Activated gamma-delta T cell treated with Interleukin-2 at 50 U/mL for 16 hours (primary cell): ENCODE measurements at places on chromosomes 4 and X.

DNA sequence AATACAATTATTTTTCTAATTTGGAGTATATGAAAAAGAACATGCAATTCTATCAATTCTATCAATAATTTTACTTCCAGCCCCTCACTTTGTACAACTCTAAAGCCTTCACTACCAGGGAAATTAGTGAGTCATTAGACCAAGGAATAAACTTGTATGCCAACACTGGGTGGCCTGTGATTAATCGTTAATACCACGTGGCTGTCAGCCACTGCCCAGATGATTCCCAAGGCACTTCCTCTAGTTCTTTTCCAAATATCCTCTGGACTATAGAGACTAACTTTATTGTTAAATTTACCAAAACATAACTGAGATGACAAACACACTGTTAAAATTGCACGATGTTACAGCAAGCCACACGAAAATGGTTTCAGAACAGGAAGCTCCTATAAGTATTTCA is 45.7 kb downstream of the MID1 start:
- no peak for DNase-seq

DNA sequence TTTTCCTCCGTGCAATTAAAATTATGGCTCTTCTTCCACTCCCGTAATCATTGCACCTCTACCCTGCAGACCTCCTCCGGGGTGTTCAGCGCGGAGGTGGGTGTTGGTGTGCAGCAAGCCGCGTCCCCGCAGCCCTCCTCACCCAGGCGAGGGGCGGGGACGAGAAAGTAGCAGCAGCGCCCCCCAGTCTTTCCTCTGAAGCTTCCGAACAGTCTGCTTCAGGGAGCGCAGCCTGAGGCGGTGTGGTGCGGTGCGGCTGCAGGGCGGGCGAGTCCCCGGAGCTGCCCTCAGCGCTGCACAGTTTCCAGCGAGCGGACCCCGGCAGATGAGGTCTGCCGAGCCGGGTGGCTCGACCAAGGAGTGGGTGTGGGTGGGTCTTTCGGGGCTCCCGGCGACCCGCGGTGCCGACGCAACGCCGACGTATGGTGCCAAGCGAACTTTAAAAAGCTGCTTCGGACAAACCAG is at the start of gene FRAS1:
Gene FRAS1, plus strand, starts transcription at position 189 of the 465 bp plus-strand sequence. CDS start 687 bp downstream, outside the sequence.
- peak; percentile 9 for DNase-seq

GRCh38 chr4:148224476-148224875 is 217.7 kb downstream of the NR3C2 start:
- no peak for DNase-seq

DNA sequence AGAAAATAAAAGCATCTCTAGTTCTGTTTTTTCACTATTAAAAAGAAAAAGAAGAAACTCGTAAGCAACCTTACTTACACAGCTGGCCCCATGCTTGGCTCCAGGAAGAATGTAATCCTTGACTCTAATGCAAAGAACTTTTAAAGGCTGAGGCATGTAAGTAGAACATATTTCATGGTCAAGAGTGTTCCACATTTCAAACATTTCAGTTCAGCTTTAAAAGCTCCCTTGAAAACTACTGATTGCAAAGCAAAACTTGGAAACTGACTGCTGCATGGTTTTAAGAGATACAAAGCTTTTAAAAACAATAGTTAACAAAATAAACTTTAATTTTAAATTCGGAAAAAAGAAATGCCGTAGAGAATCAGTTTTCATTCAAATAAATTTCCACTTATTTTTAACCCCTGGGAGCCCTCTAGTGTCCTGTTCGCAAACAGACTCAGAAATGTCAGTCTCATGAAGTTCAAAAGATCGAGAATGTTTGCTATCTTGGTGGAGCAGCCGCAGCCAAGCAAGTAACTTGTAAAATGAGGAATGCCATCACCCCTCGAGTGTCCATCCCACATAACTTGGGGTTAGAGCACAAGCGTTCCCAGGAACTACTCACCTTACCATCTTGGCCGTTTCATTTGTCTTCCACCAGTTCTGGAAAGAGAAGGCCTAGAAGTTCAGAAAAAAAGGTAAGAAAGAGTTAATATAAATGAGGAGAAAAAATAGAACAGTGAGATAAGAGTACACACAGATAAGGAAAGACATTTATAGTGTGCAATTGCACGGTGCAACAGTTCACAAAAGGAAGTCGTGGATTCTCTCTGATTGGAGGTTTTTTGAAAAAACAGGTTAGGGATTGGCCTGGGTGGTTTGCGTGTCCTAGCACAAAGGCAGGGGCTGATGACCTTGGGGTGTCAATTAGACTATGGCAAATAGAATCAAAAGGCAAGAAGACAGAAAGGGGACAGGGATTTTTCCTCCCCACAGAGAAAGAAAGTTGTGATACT is at the start of gene GASK1B:
Gene GASK1B, minus strand, starts transcription at position 765 of the 998 bp plus-strand sequence. CDS start 1,650 bp downstream, outside the sequence.
- DNase-seq = no peak

GRCh38 chr4:157121401-157121800 is 45.5 kb downstream of the GLRB start:
- no peak for DNase-seq

DNA sequence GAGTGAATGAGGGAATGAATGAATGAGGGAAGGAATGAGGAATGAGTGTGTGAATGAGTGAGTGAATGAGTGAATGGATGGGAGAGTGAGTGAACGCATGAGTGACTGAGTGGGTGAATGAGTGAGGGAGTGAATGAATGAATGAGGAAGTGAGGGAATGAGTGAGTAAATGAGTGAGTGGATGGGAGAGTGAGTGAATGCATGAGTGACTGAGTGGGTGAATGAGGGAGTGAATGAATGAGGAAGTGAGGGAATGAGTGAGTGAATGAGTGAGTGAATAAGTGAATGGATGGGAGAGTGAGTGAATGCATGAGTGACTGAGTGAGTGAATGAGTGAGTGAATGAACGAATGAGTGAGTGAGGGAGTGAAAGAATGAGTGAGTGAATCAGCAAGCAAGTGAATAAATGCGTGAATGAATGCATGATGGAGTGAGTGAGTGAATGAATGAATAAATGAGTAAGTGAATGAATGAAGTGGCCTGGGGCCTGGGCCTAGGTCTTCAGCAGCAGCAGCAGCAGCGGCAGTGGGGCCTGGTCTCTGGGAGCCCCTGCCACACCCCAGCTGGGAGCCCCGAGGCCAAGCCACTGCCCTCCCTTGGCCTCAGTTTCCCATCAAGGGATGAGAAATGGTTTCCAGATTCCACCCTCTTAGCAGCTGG is 16.2 kb upstream of the PSAPL1 start:
- no peak for DNase-seq

DNA sequence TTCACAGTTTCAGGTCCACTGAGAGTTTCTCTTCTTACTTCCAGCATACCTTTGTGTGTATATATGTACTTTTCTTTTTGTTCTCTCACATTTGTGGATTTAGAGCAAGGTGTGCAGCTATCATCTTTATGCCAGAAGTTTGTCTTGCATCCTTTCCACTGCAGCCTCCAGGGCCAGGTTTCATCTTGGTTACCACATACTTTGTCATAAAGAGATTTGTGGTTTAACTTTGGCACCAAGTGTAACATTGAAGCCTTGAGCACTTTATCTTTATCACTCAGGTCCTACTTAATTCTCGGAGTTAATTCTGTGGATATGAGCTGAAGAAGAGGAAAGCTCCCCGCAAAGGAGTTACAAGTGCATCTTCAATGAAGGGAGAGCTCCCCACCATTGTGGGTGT is 31.4 kb upstream of the VMA21 start:
- no peak for DNase-seq

DNA sequence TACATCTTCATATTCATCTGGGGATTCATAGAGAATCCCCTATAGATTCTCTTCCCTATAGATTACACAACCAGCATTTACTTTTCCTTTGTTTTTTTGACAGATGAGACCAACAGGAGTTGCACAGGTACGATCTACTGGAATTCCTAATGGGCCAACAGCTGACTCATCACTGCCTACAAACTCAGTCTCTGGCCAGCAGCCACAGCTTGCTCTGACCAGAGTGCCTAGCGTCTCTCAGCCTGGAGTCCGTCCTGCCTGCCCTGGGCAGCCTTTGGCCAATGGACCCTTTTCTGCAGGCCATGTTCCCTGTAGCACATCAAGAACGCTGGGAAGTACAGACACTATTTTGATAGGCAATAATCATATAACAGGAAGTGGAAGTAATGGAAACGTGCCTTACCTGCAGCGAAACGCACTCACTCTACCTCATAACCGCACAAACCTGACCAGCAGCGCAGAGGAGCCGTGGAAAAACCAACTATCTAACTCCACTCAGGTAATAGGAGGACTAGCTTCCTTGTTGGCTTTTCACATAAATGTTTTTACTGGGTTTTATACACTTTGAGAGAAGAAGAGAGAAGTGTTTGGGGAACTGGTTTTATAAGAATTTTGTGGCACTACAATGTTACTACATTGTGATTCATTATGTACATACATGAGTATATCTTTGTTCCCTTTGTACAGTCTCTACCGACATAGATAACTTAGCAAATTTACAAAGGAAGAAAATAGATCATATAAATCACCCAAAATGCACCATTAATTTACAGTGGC is 137.2 kb downstream of the DIPK2B start:
- DNase-seq = no peak

DNA sequence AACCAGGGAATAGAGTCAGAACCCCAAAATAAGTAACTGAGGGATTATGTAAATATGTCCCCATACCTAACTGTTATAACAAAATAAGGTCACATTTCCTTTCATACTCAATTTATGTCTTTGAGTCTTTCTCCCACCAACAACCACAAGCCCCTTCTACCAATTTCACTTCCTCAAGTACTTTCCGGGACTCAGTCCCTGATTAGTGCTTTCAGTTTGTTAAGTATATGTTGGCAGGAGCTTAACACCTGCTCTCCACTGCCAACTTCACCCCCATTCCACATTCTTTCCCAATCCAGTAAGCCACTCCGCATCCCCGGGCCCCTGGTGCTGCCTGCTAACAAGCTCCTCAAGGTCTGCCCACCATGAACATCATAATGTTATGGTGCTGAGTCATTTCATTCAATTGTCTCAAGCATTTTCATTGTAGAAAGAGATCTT is 71.3 kb upstream of the SPRY1 start:
- no peak for DNase-seq

DNA sequence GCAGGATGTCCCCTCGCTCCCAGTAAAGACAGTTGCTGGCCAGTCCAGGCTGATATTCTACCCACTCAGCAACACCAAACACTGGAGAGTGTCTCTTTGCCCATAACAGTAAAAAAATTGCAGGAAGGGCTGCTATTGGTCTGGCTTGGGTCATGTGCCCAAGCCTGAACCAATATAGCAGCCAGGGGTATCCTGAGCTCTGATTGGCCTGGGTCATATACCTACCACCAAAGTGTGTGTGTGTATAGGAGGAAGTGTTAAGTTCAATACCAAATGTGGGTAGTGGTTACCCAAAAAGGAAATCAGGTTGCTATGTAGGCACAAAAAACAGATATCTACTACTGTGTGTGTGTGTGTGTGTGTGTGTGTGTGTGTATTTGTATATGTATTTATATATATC is 373.2 kb downstream of the BCOR start:
- DNase-seq = no peak

DNA sequence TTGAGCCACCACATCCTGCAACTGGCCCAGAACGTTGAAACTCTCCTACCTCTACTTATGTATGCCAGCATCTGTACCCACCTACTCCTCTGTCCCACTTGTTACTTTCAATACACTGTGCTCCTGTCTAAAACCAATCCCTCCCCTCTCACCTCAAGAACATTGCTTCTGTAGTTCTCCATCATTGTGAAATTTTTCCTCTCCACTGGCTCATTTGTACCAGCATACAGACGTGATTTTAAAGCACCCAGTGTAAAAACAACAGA is 25.5 kb upstream of the USO1 start:
- no peak for DNase-seq

DNA sequence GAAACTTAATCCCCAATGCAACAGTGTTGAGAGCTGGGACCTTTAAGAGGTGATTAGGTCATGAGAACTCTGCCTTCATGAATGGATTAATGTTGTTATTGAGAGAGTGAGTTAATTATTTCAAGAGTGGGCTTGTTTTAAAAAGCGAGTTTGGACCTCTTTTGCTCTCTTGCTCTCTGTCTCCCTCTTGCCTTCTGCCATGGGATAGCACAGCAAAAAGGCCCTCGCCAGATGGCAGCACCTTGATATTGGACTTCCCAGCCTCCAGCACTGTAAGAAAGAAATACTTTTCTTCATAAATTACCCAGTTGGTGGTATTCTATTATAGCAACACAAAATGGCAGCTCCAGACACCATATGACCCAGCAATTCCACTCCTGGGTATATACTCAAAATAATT is 7.0 kb upstream of the ATP6AP2 start:
- DNase-seq = no peak

DNA sequence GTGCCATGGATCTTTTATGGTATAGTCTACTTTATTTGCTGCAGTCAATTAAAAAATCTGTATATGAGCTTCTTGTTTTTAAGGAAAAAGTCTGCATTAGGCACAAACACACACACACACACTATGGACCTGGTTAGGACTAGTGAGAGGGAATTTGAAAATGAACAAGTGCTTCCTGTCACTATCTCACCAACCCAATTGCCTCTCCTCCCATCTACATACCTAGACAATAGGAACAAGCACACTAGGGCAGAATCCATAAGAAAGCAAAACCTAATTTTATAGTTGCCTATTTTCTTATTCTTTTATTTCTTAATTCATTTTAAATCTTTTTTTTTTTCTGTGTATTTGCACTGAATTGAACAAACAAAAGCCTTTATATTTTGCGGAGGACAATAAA is 22.7 kb downstream of the PALLD start:
- DNase-seq = no peak
